CD4-positive, alpha-beta T cell treated with Interleukin-4 for 4 hours (primary cell): ENCODE measurements at places on chromosomes 11 and 22.

DNA sequence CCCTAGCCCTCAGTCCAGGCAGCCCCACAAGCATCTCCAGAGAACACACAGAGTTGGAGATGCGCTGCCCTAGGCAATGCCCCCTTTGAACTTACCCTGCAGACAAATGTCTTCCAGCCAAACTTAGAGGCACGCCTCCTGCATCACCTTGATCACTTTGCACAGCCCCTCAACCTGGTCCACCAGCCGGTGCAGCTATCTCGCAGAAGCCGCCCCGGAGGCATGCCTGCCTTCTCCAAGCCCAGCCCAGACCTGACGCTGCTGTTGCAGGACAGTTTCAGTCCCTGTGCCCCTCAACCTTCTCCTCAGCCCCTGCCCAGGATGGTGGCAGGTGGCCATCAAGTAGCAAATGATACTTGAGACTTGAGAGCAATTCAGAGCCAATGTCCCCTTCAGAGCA, 16.7 kb upstream of the POU2AF1 start:
- DNase-seq: no peak

DNA sequence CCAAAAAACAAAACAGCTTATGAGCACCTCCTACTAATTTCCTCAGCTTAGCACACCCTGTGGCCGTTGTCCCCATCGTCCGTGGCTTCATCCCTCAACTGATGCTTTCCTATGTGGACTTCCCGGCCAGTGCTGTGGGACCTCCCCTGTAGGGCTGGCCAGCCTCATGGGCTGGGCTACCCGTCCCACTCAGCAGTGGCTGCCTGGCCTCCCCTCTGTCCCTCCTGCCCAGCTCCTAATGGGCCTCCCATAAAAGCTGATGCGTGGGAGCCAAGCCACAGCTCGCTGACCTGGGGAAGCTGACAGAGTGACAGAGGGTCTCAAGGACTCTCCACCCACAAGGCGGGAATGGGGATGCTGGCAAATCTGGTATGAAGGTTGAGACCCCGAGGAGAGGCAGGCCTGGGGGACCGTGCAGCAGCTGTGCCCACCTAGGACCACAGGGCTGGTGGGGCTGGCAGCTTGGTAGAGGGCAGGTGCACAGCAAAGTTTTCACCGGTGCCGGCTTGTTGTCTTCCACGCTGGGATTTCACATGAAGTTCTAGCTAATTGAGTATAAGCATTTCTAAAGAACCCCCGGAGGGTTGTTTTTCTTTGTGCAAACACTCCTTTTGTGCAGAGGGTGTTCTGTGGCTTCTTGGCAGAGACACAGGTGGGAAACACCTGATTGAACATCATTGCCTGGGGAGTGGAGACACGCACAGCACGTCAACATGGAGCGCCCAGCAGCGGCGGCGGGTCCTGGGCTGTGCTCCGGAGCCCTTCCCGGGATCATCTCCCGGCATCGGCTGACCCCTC, 23.2 kb downstream of the TBX1 start:
- no peak for DNase-seq

GRCh38 chr11:67453816-67454732, 1.1 kb upstream of the CABP4 start:
- DNase-seq: no peak

DNA sequence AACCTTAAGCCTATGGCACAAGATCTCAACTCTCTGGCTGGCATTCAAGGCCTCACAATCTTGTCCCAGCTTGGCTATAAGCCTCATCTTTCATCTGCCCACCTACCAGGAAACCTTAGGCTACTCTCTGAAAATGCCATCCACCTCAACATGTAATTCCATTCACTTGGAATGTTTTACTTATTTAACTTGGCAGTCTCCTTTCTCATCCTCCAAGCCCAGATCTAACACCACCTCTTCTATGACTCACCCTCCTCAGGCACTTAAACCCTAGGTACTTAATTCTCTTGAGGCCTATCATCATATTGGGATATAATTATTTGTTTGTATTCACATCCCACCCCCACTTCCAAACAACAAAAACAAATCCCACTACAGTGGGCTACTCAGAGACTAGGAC, 15.0 kb downstream of the POGLUT3 start:
- no peak for DNase-seq

- no peak for DNase-seq
Observed at GRCh38 chr11:112584672-112585071, 324.0 kb upstream of the PLET1 start.

- DNase-seq: no peak
Observed at GRCh38 chr11:125275905-125276618, 111.5 kb downstream of the PKNOX2 start.

DNA sequence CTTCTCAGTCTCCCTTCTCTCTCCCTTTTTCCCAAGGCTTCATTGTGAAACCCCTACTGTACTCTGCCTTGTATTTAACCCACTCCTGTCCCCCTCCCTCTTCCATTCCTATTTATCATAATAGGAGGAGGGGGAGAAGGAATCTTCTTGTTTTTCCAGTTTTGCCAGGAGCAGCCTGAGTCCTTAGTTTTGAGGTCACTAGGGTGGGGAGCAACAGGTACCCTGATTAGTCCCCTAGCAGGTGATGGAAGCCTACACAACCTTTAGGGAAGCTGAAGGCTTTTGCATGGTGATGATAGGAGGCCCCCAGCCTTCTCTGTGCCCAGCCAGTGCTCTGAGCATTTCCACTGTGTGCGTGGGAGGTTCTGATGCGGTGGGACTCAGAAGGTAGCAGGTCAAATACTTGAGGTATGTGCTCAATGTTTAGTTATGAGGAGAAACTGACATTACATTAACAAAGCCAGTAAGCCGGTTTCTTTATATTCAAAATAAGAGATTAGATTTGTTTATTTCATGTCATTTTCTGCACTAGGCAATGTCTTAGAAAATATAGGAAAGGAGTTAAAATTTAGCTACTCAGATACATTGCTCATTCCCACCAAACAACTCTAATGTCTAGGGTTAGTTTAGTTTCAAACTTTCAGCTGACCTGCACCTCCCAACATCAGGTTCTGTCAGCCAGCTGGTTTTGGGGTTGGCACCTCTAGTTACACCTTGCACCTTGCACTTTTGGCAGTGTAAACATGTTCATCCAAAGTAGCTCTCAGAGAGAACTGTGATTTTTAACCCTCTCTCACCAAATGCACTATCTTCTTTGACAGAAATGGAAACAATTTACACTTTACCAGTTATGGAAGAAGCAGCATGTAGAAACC, 26.0 kb downstream of the PARVA start:
- no peak for DNase-seq

GRCh38 chr11:105432241-105432995, 177.5 kb upstream of the GRIA4 start:
- DNase-seq: no peak

GRCh38 chr22:49530671-49531367, 296.9 kb downstream of the BRD1 start:
- no peak for DNase-seq

- DNase-seq: no peak
Observed at GRCh38 chr22:38249803-38250642, 22.8 kb downstream of the TMEM184B start.

DNA sequence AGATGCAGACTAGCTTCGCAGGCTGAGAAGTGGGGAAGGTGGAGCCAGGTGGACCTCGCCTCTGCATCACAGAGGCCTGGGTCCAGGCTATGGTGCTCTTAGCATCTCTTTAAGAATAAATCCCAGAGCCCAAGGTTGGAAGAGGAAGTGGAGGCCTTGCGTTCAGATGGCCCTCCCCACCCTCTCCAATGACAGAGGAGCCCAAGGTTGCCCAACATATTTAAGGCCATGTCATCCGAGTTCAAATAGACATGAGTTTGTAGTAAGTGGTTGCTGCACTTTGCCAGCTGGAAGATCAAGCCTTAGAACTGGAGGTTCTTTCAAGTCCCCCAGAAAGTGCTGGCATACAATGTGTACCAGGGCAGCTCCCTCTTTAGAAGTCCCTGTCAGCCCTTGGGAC, 47.1 kb upstream of the HORMAD2 start:
- no peak for DNase-seq

DNA sequence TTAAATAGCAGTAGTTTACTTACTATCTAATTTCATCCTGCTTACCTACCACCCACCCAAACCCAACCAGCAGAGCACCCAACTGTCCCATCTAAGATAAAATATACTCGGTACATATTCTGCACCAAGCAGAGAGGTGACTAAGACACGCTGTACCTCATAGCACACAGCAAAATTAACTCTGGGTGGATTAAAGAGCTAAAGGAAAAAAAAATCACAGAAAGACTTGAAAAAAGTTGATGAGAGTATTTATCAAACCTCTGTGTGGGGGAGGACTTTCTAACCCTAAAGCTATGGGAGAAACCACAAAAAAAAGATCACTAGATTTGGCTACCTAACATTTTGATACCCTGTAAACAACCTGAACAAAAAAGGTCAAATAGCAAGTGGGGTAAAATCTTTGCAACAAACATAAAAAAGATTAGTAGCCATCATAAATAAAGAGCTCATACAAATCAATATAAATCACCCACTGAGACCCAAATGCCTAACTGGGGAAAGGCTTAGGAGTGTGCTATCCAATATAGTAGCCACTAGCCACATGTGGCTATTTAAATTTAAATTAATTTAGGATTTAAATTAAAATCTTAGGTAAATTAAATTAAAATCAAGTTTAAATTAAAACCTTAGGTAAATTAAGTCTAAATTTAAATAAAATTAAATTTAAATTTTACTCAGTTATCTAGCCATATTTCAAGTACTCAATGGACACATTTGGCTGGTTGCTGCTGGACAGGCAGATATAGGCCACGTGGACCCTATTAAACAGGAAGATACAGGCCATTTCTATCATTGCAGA, 25.6 kb upstream of the CD5 start:
- peak; percentile 74 for DNase-seq

DNA sequence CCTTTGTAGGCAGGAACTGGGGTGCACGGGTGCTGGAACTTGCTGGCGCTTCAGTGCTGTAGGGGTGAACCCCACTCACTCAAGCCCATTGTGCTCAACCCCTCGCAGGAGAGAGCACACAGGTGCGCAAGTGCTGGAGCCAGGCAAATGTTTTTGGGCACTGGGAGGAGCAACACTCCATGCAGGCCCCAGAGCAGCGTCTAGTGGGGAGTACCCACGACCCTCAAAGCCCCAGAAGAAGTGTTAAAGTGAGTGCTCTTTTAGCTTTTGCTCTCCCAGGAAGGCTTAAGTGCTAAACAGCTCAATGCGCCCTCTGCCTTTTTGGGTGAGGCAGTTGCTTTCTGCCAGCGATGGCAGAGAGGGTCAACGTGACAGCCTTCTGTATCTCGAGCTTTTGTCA, 282.2 kb upstream of the ARHGAP42 start:
- DNase-seq: no peak

- no peak for DNase-seq
Observed at GRCh38 chr11:126163074-126163700, 48.3 kb downstream of the RPUSD4 start.

DNA sequence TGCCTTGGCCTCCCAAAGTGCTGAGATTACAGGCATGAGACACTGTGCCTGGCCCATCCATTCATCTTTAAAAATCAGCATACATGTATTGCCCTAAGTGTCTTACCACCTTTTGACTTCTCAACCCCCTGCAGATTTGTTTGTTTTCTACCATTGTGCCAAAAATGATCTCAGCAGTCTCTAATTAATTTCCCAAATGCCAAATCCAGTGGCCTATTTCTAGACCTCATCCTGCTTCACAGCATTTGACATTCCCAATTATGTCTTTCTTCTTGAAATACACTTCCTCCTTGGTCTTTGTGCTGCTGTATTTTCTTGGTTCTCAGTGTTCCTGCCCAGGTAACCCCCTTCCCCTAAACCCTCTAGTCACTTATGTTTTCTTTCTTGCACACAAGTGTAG, 46.0 kb upstream of the GRAMD1B start:
- DNase-seq: no peak

GRCh38 chr11:44580701-44581100, 15.2 kb downstream of the CD82 start:
- DNase-seq: no peak

GRCh38 chr11:86949995-86950660, 5.1 kb downstream of the FZD4 start:
- no peak for DNase-seq

GRCh38 chr11:113339929-113340589, 25.7 kb downstream of the TTC12 start:
- DNase-seq: no peak

DNA sequence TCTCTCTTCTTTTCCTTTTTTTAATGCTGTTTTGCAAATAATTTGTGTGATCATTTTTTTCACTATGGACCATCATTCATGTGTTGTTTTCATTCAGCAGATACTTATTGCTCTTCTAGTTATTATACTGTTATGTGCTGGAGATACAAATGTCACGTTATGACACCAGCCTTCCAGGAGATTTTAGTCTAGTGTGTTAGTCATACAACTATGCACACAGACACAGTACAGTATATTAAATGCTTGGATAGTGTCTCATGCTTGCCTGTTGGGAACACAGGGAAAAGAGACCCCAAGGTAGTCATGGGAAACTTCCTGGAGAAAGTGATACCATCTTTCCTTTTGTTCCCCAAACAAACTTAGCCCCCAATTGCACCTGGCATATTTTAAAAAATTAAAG, 116.1 kb downstream of the UVRAG start:
- DNase-seq: no peak

DNA sequence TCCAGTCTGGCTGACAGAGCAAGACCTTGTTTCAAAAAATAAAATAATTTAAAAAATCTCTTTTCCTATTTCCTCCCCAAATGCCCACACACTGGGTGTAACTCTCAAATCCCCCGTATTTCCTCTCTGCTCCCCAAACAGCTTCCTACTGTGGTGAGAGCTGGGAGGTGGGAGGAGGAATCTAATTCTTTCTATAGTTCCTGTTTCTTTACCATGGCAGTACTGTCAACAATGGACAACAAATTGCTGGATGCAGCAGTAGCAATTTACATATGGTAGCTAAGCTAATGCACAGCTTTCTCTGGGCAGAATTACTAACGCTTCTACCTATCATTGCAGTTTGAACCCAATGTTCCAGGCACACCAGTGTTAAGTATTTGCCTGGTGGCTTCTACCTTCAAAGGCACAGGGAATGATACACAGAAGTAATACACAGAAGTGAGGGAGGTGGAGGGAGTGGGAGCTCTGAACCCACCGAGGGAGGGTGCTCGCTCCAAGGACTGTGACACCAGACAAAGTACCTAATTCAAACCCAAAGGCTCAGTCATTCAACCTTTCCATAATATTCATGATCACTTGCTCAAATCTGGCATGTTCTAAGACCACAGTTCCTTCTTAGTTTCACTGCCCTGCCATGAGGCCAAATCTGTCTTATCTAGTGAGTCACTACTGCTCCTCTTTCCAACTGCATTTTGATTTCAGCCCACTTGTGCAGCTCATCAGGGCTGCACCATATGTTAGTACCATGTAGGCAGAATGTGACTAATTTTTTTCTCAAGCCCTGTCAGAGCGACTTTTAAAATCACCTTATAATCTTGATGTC, 37.9 kb downstream of the CELF1 start:
- peak; percentile 42 for DNase-seq

- DNase-seq: peak; percentile 63
Observed at GRCh38 chr22:40487663-40488249, 117.4 kb downstream of the SGSM3 start.

DNA sequence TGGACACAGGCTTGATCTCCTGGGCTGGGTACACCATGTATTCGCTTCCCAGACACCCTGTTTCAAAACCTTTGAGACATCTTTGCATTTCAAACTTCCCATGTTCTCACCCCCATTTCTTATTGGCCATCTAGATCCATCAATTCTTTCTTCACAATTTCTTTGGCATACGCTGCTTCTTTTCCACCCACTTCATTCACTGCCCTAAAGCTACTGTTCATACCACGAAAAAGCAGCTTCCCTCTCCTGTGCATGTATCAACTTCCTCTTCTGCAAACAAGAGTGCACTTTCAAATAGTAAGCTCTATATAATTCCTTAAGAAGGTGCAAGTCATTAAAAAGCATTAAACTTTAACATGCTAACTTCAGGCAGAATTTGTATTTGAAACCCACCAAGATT, 21.4 kb downstream of the UVRAG start:
- no peak for DNase-seq

GRCh38 chr11:99015634-99016454, 4.9 kb upstream of the CNTN5 start:
- DNase-seq: peak; percentile 23
